ENCODE measurements at places on chromosomes 3 and 15.

DNA sequence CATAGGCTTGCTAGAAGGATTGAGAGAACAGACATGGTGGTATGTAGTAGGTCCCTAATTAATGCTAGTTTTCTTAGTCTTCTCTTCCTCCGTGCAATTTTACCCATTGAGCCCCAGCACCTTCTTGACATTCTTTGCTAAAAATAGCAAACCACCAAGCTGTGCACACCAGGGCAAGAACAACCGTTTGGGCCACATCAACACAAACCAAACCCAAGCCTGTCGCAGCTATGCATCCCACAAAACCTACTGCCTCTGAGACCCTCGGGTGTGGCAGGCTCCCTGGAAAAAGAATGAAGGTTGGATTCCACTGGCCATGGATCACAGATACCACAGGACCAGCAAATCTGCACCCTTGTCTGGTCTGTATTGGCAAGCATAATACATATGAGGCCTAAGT lies 27.1 kb downstream of the HEG1 start:
- no peak for DNase-seq

DNA sequence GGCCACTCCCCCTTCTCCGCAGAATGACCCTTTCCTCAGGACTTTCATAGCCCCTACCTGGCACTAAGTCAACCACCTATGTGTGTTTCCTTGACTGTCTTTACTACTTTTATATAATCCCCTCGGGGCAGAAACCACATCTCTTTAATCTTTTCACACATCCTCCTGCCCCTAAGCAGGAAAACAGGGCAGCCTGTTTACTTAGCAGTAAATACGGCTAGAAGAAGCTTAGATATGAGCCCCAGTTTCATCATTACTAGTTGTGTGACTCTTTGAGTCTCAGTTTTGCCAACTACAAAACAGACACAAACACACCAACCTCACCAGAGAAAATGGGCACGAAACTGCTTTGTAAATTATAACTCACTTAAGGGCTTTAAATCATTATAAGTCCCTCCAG lies 98.3 kb downstream of the CYP19A1 start:
- no peak for DNase-seq

DNA sequence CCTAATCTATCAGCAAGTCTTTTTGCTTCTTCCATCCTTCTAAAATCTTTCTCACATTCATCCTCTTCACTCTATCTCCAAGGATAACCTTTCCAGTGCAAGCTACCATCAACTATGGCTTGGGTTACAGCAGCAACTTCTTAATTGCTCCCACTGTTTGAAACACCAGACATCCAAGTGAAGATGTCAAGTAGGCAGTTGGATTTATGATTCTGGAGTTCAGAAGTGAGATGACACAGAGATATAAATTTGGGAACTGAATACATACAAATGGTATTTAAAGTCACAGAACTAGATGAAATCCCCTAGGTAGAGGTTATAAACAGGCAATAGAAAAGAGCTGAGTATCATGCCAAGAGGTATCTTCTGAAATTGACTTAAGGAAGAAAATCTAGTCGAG lies 3.7 kb downstream of the UBR1 start:
- no peak for DNase-seq

GRCh38 chr3:190319660-190320059 lies 2.6 kb downstream of the CLDN1 start:
- no peak for DNase-seq

DNA sequence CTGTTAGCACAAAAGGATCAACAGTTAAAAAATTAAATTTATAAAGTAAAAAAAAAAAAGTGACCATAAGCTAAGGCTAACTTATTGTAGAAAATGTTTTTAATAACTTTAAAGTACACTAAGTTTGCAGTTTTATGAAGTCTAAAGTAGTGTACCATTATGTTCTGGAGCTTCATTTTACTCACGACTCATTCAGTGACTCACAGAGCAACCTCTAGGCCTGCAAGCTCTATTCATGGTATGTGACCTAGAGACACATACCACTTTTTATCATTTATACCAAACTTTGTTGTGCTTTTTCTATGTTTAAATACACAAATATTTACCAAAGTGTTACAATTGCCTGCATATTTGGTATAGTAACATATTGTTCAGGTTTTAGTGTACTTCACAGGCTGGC lies 1552.3 kb downstream of the OTOL1 start:
- no peak for DNase-seq

DNA sequence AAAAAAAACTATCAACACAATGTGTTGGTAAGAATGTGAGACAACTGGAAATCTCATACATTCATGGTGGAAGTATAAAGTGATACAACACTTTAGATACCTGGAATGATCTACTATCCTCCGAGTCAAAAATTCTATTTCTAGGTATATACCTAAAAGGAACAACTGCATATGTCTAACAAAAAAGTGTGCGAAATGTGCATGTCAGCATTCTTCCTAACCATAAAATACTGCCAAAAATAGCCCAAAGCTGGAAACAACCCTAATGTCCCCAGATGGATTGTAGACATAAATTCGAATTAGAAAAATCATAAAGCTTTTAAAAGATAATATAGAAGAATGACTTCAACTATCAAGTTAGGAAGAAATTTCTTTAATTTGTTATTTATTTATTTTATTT lies 51.2 kb upstream of the FGF12 start:
- no peak for DNase-seq

DNA sequence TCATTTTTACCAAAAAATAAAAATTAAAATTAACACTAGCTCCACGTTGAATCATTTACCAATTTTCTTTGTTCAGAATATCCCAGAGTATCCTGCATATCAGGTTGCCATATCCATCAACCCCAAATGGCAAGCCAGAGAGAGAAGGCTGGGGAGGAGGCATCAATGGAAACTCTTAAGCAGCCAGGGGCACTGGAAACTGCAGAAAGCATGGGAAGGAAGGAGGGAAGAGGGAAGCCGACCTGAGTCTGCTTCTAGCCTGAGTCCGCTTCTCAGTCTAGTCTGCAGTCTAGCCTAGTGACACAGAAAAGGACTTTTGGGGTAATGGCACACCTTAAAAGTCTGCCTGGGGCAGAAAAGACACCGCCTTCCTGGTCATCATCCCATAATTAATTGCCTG lies 1.6 kb upstream of the MTHFS start:
- DNase-seq = no peak

DNA sequence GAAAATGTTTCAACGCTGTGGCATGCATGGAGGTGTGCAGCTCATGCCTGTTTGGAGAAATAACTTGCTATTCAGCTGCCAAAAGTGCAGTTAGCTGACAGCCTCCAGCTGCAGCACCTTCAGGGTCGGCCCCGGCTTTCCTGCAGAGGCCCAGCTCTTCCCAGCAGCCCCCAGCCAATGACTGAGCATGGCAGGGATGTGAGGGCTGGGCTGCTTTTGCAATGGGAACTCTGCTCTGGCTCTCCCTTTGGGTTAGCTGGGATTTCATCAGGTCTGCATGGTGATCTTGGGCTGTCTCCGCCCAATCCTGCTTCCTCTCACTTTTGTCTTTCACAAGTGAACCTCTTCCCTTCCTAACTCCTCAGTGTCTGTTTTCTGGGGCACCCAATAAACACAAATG lies 396.6 kb downstream of the EPHB1 start:
- no peak for DNase-seq

GRCh38 chr15:58124585-58124984 lies 13.6 kb upstream of the AQP9 start:
- no peak for DNase-seq

GRCh38 chr3:71064956-71065763 lies 518.4 kb downstream of the FOXP1 start:
- DNase-seq = no peak

- no peak for DNase-seq
These were observed 371.3 kb downstream of the ERC2 start for GRCh38 chr3:56096999-56097398.

DNA sequence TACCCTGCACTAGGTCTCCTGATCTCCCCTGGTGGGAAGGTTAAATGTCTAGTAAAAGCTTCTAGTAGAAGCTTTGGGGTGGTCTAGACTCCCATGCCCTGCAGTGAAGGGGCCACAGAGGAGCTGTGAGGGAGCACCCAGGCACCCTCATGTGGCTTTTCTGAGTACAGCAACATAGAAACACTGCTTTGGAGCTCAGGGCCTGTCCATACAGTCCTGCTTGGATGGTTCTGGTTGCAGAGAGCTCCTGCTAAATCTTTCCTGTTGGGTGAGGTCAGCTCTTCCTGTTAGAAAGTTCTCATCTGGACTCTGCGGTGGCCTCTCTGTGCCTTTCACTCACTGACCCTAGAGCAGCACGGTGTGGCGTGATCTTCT lies 47.8 kb downstream of the GPD1L start:
- DNase-seq = no peak

- no peak for DNase-seq
These were observed 40.1 kb downstream of the GASK1A start for GRCh38 chr3:43019006-43019809.

Data from NCI-H1694 treated with DMSO at 0.1 percent for 48 hours (cell line).